COR-L47 (cell line): ENCODE measurements at places on chromosomes 6 and 20.

GRCh38 chr6:99611148-99611547 is 4.5 kb downstream of the PRDM13 start:
- DNase-seq = no peak

DNA sequence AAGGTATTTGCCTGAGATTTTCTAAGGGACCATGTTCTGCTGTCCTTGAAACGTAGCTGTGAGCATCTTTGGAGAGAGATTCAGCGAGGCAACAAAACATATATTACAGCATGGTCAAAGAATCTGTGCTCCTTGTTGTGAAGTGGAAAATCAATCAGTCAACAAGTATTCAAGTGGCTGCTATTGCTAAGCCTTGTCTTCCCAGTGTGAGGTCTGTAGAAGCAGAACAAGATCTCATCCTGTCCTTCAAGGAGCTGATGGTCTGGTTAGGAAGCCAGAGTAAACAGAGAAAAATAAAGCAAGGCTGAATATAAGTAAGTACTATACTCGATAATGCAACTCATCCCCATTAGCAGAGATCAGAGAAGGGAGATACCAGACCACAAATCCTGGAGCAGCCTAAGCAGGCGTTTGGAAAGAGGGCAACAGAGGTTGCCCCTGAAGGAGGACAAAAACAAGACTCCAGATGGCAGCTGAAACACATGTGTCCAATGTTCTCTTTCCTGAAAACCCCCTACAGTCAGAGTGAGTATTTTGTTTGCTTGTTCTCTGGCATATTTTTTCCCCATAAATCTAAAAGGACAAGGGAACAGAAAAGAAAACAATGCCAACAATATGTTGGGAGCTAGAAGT is 392.0 kb downstream of the SYNE1 start:
- no peak for DNase-seq

DNA sequence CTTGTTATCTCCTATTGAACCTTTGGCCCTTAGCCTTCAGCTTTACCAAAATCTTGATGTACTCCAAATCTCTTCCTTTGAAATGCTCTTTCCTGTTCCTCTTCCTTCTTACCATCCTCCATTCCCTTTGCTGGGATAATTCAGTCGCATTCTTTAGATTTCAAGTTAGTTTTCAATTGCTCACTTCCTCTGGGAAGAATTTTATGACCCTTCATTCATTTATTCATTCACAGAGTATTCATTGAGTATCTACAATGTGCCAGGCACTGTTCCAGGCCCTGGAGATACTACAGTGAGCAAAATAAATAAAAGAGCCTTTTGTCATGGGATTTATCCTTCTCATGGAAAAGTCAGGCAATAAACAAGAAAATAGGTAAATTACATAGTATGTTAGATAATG is 548.2 kb upstream of the FLRT3 start:
- no peak for DNase-seq

- DNase-seq = peak; percentile 85
These were observed 604.7 kb downstream of the RFPL4B start for GRCh38 chr6:112951829-112952228.

- DNase-seq = no peak
These were observed 10.3 kb downstream of the RMND1 start for GRCh38 chr6:151441390-151442166.

DNA sequence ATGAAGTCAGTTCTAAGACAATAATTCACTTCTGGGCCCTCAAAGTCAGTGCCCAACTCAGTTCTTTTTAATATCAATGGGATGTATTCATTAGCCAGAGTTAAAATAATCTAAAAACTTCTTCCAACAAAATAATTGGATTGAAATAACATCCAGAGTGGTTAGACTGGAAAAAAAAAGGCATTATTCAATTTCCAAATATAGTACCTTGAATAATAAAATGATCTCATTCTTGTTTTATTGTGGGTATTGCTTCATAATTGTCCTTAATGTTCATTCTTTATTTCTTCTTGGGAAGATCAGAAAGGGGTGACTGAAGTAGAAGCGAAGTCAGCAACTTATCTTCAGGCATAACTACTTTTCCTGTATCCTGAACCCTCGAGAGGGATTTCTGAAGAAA is 85.1 kb upstream of the JARID2 start:
- no peak for DNase-seq

GRCh38 chr20:1825938-1826445 is 69.2 kb upstream of the SIRPA start:
- no peak for DNase-seq

- DNase-seq = no peak
These were observed 715.2 kb upstream of the MARCKS start for GRCh38 chr6:113141901-113142300.

- DNase-seq = no peak
These were observed 775.1 kb upstream of the NRSN1 start for GRCh38 chr6:23350752-23351453.

DNA sequence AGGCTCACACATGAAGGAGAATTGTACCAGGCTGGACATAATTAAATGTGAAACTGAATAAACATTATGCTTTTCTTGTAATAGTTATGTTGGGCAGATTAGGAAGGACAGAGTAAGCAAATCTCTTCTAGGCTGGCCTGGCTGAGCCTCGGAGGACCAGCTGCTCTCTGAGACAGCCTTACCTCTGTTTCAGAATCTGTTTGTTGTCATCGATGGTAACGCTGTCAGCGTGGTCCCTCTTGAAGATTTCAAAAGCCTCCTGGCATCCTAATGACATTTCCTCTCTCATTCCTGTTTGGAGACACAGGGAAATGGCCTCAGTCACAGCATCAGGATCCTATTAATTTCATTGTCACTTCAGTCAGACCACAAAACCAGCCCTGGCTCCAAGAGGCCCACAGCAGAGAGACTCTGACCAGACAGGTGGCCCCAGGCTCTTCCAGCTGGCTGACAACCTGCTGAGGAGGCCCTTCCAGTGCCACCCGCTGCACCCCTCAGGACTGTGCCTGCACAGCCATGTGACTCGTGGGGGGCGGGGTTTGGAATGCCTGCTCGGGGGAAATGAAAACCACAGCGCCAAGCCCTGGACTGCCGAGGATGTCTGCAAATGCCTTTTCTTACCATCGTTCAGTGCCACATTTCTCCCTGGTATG is 108.5 kb upstream of the KCNK16 start:
- peak; percentile 63 for DNase-seq

GRCh38 chr6:6772751-6773150 is 184.2 kb downstream of the LY86 start:
- DNase-seq = peak; percentile 57

DNA sequence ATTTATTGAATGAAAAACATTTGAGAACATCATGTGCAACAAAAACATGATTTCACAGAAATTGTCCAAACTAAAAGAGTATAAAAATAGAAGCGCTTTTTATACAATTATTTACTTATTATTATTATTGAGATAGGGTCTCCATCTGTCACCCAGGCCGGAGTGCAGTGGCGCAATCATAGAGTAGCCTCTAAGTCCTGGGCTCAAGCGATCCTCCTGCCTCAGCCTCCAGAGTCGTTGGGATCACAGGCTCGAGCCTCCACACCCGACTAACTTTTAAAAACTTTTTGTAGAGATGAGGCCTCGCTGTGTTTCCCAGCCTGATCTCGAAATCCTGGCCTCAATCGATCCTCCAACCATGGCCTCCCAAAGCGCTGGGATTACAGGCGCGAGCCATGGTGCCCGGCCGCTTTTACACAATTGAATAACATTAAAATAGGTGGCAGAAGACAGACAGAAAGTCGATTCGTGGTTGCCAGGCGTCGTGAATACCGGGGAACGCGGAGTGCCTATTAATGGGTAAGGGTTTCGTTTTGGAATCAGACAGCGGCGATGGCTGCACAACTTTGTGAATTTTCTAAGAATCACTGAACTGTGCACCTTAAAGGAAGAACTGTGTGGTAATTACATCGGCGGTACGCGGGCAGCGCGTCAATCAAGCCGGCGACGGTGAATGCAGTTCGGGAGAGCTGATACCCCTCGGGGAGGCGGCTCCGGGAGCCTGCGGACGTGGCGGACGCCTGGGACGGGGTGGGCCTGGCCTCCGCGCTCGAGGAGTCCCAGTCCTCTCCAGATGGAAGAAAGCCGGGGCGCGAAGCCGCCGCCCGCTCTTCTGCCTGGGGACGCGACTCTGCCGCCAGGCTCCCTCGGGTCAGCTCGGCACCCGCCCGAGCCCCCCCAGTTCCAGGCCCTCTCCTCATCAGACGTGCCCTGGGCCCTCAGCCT is 807 bp downstream of the TBC1D20 start:
- peak; percentile 38 for DNase-seq

GRCh38 chr20:35662551-35662950 is 2.1 kb downstream of the CPNE1 start:
- no peak for DNase-seq

- DNase-seq = no peak
These were observed 364.5 kb upstream of the JARID2 start for GRCh38 chr6:14881398-14881797.

DNA sequence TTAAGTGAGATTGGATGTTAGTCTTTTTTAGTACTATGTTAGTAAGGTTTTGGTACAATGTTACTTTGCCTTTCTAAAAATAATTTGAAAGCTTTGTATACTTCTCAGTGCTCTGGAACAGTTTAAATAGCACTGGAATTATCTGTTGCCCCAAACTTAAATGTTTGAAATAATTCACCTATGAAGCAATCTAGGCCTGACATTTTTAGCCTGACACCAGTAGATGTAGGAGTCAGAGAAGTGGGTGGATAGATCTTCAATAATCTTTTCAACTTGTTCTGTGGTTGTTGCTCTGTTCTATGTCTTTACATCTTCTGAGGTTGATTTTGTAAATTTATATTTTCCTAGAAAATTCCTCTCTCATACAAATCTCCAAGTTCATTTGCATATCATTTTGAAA is 103.1 kb upstream of the ADGRF1 start:
- no peak for DNase-seq

DNA sequence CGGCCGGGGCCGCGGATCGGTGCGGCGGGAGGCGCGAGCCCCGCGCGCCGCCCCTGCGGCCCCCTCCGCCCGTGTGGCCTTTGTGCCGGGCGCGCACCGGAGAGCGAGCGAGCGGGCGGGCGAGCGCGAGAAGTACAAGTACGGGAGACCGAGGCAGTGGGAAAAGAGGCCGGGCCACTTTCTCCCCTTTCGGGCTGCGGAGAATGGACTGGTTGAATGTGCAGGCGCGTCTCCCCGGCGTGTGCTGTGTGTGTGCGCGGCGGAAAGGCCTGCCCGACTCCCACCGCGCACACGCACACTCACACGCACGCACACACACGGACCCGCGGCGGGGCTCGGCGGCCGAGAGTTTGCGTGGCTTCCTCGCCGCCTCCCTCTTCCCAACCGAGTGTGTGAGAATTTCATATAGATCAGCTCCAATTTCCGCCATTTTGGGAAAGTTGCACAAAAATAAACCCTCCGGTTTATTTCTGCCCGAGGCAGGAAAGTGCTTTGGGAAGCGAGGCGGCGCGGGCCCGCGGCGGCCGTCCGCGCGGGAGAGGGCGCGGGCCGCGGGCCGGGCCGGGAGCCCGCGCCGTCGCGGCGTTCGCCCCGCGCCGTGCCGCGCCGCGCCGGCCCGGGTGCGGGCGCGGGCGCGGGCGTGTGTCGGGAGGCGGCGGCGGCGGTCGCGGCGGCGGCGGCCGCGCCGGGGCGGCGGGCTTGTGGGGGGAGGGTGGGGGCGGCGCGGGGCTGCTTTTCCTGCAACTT is 1.1 kb downstream of the L3MBTL3 start:
- DNase-seq = no peak

GRCh38 chr20:34538671-34539123 is 19.8 kb upstream of the MAP1LC3A start:
- DNase-seq = peak; percentile 3

- no peak for DNase-seq
These were observed 677 bp downstream of the PXMP4 start for GRCh38 chr20:33719277-33719988.

DNA sequence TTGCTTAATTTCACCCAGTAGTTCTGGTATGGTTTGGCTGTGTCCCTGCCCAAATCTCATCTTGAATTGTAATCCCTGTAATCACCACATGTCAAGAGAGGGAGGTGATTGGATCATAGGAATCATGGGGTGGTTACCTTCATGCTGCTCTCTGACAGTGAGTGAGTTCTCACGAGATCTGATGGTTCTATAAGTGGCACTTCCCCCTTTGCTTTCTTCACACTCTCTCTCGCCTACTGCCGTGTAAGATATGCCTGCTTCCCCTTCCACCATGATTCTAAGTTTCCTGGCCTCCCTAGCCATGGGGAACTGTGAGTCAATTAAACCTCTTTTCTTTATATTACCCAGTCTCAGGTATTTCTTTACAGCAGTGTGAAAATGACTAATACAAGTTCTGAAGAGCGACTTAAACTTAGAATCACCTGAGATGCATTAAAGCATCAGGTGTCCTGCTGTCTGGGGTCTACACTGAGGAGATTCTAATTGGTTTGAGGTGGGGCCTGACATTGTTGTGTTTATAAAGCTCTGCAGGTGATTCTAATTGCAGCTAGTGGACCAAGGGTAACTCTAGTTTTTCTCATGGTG is 82.1 kb upstream of the DTNBP1 start:
- no peak for DNase-seq

DNA sequence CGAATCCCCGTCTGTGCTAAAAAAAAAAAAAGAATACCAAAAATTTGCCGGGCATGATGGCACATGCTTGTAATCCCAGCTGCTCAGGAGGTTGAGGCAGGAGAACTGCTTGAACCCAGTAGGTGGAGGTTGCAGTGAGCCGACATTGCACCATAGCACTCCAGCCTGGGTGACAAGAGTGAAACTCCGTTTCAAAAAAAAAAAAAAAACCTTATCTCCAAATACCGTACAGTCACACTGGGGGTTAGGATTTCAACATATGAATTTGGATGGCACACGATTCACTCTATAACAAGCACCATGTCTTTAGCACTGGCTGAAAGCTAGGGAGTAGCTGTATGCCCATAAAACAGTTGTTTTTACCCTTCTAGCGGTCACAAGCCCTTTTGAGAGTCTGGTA is 3.8 kb downstream of the SMIM13 start:
- no peak for DNase-seq

GRCh38 chr6:138537106-138537505 is 37.8 kb upstream of the NHSL1 start:
- no peak for DNase-seq

- no peak for DNase-seq
These were observed 15.4 kb upstream of the HIVEP1 start for GRCh38 chr6:11996751-11997150.

DNA sequence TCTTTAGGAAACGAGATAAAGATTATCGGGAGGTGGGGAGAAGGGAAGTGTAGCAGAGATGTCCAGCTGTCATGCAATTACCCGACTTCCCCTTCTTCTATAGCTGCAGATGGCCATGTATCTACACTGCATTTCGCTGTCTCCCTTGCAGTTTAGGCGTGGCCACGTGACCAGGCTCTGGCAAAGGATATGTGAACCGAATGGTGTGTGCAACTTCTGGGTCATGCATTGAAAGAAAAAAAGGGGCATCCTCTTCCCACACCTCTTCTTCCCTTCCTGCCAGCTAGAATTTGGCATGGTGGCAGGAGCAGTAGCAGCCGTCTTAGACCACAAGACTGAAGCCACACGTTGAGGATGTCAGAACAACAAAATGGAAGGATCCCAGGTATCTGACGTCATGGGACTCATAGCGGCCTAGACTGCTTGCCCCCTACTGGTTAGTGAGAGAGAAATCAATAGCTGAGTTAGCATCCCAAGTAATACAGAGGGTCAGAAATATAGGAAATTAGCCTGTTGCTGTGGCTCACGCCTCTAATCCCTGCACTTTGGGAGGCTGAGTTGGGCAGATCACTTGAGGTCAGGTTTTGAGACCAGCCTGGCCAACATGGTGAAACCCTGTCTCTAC is 32.8 kb downstream of the TCF15 start:
- DNase-seq = no peak
